ENCODE measurements at places on chromosomes 7 and 10.
A peak's percentile ranks its signal among the peaks of the same experiment; 100 is the strongest.

DNA sequence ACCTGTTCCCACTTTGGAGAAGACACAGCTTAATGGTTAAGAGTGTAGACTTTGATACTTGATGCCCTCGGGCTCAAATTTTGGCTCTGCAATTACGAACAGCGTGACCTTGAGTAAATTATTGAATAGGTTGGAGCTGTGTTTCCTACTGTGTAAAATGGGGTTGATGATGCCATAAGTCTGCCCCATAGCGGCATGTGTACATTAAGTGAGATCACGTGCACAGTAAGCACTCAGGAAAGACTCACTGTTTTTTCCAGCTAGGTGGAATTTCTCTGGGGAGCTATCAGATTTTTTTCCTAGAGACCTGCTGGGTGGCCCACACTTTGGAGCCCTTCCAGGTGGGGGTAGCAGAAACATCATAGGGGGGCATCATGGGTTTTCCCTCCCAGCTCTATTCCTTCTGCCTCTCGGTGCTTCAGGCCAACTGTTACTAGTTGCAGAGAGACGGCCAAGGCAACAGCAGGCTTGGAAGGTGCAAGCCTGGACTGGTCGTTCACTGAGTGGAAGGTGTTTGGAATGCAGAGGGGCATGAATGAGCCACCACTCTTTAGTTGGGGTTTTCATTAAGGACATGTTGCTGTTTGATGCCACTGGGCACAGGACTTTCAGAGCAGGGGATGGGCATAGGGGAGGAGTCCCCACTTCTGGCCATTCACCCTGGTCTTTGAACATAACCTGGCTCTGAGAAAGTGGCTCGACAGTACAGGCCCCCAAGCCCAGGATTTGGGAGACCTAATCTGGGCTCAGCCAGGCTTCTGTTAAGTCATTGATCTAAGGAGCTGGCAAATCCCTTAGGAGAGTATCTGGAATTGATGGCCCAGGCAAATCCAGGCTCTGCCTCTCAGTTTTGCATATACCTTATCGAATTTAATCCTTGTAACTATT is 64.0 kb downstream of the SYPL1 start:
- DNase-seq = no peak

GRCh38 chr10:122847782-122848604 is 2.3 kb upstream of the CUZD1 start:
- no peak for DNase-seq

- DNase-seq = no peak
Observed at GRCh38 chr10:97229322-97230015, 43.7 kb upstream of the SLIT1 start.

DNA sequence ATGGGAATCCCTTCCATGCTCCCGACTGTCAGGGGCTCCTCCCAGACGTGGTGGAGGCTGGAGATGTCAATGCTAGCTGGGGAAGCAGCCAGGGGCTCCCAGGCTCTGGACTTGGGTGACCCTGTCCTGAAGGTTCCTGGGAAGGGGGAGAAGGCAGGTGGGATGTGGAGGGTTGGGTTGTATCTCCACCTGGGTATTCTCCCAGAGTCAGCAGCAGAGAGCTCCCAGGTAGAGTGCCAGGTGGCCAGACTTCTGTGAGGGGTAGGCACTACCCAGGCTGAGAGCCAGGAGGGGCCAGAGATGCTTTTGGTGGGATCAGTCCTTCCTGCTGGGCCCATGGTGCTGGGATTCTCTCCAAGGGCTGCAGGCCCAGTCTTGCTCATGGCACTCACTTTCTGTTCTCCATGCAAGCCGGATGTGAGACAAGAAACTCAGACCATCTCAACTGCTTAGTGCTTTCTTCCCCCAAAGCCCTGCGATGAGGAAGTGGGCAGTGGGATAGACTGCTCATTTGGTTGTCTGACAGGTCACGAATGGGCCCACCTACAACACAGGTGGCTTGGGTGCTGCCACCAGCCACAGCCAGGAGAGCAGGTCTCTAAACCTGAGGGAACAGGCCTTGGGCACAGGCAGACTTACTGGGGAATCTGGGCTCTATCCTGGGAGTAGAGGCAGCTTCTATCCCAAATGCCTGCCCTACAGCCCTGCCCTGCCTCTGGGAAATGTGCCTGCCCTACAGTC is 52.5 kb upstream of the CAMK2B start:
- peak; percentile 52 for DNase-seq

DNA sequence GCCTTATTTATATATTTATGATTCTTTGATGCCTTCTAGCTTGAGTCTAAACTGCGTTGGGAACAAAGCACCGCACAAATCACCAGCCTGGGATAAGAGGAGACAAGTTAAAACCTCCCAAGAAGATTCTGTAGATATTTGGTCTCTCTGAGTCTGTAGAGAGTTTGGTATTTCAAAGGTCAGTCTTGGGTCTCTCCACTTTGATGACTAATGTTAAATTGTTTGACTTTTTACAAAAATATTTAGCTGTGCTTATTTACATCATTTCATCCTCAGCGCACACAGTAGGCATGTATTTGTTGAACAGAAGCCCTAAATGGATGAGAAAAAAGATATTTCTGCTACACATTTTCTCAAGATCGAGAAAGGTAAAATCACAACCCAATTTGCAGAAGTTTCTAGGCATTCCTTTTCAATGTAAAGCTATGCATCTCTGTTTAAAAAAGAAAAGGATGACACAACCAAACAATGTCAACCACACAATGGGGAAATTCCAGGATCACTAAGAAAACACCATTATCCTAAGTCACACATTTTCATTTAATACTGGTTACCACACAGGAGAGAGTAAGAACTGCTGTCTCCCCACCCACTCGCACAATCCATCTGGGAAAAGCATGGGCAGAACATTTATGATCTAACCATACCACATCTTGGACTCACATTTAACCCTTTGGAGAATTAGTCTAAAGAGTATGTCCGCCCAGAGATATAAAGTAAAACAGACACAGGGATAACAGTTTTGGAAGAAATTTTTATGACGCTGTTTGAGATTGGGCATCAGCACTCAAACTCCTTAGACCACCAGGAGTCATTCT is 4.4 kb downstream of the CDK6 start:
- DNase-seq = no peak

- DNase-seq = no peak
Observed at GRCh38 chr10:53045315-53045714, 272.7 kb upstream of the MBL2 start.

DNA sequence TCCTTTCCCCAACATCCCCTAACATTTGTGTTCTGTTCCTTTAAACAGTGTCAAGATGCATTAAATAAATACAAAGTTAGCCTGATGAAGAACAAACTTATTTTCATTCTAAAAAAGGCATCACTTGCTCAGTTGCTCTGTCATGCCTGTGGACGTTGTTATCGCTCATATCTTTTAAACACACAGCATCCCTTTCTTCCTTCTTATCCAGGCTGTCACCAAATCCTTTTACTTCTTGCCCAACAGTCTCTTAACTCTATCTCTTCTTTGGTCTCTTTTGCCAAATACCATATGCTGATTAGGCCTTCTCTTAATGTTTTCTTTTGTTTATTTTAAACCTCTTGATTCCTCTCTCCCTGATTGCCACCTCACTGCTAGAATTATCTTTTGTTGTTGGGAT is 43.9 kb downstream of the DKK1 start:
- no peak for DNase-seq

- DNase-seq = no peak
Observed at GRCh38 chr7:55548295-55548731, 24.0 kb downstream of the VOPP1 start.

DNA sequence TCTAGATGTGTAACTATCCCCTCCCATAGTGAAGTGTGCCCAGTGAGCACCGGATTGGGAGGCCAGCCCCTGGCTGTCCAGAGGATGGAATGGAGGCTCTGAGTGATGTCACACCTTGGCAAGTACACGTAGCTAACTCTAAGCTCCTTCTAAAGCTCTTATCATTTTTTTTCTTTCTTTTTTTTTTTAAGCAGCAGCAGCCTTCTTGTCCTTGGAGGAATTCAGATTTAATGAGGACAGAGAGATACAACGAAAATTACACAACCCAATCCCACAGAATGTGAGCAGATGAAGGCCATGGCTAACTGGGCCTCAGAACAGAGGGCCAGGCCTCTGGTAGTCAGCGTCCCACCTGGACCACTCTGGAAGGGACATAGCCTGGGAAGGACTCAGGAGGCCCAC is 11.3 kb downstream of the TNS3 start:
- DNase-seq = no peak

DNA sequence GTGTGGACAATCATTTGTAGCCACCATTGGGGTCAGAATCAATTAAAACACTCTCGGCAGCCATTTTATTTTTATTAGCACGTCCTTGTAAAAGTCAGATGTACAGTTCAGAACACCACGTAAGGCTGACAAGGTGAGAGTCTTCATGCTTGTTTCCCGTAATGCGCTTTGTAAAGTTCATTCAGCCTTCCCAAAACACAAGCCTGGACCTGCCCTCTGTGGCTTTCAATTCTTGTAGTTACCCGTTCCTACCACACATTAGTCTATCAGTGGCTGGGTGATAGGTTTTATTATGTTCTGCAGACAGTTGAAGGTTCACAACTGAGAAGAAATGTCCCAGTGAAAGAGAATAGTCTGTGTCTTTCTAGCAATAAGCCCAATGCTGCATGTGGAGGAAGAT is 35.4 kb downstream of the GAD2 start:
- no peak for DNase-seq

DNA sequence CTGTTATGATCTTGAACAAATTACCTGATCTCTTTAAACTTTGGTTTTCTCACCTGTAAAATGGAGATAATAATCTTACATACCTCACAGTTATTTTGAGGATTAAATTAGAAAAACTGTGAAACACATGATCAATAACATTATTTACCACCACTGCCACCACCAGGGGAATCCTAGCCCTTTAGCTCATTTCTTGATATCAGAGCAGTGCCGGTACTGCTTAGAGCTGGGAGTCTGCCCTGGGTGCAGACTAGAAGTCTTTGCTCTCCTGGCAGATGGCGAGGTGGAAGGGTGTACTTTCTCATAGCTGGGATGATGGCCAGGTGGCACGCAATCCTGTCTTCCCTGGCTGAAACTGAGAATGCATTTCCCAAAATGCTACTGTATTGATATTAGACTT is 12.7 kb upstream of the EFCAB10 start:
- DNase-seq = no peak

GRCh38 chr10:46273506-46274477 is 13.0 kb upstream of the ANTXRL start:
- no peak for DNase-seq

DNA sequence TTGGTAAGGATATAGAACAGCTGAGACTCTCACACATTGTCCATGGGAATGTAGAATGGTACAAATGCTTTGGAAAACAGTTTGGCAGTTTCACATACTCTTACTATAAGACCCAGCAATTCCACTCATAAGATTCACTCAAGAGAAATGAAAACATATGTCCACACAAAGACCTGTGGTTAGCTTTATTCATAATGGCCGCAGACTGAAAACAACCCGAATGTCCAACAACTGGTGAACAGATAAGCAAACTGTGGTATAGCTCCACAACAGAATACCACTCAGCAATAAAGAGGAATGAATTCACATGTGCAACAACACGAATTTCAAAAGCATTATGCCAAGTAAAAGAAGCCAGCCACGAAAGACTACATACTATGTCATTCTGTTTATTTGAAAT is 33.5 kb upstream of the CUL1 start:
- DNase-seq = no peak

DNA sequence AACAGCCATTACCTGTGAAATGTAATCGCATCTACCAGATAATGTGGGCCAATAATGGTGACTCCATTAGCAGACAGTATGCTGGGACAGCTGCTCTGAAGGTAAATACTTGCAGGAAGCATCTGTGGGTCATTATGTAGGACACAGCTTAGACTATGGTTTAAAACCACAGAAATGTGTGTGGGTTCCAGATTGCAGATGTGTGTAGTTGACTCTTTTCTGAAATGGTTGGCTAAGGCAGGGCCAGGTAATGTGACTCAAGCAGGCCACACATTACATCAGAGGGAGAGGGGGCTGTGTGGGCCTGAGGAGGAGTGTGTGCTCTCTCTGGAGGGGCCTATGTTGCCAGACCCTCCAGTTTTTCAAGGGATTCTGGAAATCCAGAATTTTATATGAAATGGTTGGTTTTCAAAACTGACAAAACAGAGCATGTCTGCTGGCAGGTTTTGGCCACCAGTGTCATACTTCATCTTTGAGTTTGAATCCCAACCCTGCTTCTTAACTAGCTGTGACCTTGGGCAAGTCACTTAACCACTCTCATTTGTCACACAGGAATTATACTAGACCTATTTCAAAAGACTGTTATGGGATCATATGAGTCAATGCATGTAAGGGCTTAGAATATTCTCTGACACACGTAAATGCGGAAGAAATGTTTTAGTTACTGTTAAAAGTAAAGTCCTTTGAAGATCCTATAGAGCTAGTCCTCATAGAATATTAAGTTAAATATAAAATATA is 64.5 kb downstream of the MCMBP start:
- DNase-seq = no peak

DNA sequence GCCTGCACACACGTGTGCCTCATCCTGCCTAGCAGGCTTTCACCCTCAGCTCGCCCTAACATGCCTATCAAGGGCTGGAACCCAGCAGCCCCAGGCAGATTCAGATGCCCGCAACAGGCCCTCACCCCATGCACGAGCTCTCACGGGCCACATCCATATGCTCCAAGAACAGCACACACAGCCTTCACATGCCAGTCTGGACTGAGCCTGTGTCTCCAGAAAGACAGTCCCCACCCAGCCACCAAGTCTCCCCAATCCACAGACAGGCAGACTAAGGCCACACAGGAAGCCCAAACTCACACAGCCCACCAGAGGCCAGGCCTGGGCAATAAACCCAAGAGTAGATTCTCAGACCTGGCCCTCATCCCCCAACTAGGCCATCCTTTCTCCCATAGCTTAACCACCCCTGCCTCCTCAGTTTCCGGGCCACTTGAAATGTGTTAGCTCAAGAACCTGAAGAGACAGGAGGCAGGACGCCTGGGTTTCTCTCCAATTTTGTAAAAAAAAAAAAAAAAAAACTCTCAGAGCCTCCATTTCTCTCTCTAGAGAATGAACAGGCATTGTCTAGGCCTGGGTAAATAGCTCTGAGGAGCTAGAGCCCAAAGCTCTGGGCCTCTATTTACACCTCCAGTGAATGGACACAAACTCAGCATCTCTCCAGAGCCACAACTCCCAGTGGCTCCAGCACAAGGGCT is 6.8 kb downstream of the LDB1 start:
- DNase-seq = no peak
